HT-29 (cell line): ENCODE measurements at places on chromosomes 13 and 19. TPM values are rescaled to one million over a fixed set of nuclear protein-coding genes. Genes with fewer than 3 reads are reported as not detected.

Gene NLRP9
- total RNA-seq = not detected in 2 replicates

DNA sequence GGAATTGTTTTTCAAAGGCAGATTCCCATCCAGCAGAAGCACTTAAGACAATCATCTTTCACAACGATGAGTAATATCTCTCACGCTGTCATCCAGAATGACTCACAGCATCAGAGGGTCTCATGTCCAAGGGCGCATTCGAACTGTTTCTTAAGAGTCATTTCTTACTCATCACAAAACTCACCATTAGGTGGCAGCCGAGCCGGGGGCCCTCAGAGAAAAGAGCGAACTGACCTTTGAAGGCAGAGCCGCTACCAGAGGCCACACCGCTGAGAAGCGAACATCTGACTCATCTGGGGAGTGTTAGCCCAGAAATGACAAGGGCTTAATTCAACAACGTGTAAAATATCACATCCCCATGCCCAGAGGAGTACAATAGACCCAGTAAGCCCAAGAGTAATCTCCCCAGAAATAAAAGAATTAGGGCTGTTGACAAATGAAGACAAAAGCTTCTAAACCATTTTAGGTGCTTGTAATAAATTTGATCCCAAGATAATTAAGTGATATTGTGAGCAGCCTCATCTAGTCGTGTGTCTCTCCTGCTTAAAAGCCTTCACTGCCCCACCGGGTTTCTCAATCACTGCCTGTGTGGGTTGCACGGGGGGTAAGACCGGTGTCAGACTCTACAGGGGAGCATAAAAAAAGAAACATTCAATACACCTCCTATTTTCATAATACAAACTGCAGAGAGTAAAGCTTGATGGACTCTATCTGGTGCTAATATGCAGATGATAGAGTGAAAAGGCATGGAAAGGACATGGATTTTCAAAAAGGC, 96.2 kb downstream of the CYSLTR2 start:
- DNase-seq = peak; percentile 87

- no peak for DNase-seq
Measured at GRCh38 chr19:45515081-45515624, 7.9 kb downstream of the VASP start.

DNA sequence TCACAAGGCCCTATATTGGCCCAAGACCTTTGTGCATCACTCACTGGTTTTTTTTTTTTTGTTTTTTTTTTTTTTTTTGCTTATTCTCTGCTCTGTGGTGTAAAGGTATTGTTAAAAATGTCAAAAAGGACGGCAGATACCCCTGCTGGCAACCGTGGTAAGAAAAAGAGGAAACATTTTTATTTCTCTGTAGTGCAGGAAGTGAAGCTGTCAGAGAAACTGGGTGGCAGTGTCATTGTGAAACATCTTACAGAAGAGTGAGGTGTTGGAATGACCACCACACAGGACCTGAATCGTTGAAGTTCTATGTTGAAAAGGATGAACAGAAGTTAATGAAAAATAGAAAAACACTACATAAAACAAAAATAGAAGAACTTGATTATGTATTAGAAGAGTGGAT, 346.4 kb downstream of the FGF9 start:
- DNase-seq = no peak

GRCh38 chr13:88526853-88527215, 855.7 kb downstream of the SLITRK5 start:
- no peak for DNase-seq

Gene POU2F2
- total RNA-seq = 0.03 and 0.44 TPM in 2 replicates

Gene MEIOSIN
- total RNA-seq = not detected in 2 replicates

Gene TEX26
- total RNA-seq = not detected in 2 replicates

DNA sequence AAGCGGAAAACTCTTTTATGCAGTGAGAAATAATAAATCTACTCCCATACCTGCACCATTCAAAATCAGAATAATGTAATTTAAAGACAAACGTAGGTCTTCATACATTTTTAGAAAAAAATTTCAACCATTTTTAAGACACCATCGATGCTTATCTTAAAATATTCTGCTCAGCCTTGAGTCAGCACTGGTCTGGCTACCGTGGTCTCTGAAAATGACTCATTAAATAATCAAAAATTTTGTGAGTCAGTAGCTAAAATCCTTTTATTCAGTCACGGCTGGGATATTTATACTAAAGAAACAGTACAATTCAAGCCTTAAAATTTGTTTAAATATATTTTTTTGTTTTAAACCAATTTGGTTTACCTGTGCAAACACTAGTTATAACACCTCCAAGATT, 2862.8 kb upstream of the PCDH20 start:
- DNase-seq = no peak
